Amniotic stem cell (primary cell): ENCODE measurements at places on chromosomes 1 and 21.
A peak's percentile ranks its signal among the peaks of the same experiment; 100 is the strongest.

DNA sequence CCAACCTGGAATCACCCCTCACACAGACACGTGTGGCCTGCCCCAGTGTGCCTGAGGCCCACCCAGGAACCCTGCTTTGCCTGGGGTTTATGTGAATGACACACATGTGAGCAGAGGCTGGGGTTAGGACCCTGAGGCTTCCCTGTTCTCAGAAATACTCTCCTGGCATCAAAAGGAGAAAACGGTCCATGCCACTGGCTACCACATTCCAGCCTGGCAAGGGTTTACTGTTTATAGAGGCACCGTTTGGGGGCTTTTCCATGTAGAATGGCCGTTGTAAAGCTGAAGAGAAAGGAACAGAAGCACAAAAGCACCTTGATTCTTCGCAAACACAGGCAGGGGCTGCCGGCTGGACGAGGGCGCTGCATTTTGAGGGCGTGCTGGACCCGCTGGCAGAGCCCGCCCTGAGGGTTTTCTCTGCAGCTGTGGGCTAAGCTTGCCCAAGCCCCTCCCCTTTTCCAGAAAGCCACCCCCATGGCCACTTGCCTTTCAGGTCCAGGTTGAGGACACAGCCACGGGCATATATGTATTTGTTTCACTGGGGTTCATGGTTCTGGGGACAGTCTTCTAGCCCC lies 13.0 kb downstream of the TFF3 start:
- DNase-seq: no peak

- DNase-seq: no peak
Observed at GRCh38 chr1:205967554-205968335, 24.5 kb upstream of the SLC26A9 start.

DNA sequence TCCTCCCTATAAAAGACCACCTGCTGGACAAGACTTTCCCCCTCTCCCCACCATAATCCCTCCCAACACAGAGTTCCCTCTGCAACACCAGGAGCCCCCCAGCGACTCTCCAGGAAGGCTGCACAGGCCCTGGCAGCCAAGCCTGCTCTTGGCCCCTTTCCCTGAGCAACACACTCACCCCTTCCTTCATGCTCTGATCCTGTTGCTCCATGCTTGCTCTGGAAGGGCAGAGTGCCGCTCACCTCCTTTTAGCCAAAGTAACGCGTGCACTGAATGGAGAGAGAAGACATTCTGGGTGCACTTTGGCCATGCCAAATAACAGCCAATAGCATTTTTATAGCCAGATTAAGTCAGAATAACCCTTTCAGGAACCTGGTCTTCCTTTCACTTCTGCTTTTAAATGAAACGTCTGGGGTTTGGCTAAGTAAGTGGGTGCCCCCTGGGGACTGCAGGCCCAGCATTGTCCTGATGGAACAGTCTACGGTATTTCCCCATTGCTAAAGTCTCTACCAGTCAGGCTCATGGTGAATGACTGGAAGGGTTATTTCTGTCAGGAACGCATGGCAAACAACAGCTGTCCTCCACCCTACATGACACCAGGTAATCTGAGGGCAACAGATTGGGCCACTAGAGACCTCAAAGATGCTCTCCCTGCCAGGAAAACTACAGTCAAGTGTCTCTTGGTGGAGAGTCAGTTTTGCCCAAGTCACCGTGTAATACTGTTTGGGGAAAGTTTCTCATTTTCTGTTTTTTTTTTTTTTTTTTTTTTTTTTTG lies at the start of gene SLC2A5:
SLC2A5 (minus strand) TSS at position 310 of the 775 bp plus-strand sequence; CDS start at position 211, 99 bp downstream.
- no peak for DNase-seq

- no peak for DNase-seq
Observed at GRCh38 chr1:78229344-78229743, 183.6 kb downstream of the GIPC2 start.

DNA sequence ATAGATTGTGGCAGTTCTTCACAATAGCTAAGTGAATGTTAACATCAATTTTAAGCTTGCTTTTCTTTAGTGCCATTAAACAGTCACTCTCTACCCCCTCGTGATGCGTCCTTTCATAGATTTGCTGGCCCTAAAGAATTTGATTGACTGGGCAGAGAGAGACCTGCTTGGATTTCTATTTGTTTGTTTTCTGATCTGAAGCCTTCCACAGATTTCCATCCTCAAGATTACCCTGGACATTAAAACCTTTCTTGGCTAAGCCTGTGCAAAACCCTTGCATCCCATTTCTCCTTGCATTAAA lies 17.8 kb downstream of the C1orf21 start:
- no peak for DNase-seq

DNA sequence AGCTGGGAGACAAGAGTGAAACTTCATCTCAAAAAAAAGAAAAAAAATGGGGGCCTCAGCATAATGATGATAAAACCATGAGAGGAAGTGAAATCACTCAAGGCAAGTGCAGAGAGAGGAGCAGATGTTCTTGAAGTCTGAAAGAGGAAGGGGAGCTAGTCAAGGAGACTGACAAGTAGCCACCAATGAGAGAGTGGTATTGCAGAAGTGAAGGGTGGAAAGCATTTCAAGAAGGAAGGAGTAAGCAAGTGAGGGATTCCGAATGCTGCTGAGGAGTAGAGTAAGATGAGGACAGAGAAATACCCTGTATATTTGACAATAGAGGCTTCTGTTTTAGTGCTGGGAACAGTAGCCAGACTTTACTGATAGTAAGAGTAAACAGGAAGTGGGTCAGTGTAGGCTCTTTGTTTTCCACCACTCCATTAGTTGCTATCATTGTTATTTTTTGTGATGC lies 2.9 kb downstream of the TATDN3 start:
- DNase-seq: no peak

DNA sequence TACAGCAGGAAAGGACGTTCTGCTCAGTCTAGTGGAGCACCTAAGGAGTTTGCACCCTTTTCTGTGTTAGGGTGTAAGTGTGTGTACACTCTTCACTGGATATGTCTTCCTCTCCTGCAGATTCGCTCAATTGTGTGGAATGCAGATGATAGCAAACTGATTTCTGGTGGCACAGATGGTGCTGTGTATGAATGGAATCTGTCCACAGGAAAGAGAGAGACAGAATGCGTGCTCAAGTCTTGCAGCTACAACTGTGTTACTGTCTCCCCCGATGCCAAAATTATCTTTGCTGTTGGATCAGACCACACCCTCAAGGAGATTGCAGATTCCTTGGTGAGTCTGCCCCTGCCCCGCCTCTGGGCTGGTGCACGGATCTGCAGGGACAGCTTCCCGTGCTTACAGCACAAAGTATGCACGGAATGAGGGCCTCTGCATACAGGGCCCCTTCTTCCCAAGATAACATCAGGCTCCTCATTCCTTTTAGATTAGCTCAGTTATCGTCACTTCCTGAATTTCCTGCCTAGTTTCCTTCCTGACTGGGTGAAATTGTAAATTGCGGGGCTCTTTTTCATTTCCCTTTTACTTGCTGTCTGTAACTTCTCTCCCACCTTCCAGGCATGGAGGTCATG lies 34.6 kb downstream of the CFAP57 start:
- DNase-seq: peak; percentile 85

DNA sequence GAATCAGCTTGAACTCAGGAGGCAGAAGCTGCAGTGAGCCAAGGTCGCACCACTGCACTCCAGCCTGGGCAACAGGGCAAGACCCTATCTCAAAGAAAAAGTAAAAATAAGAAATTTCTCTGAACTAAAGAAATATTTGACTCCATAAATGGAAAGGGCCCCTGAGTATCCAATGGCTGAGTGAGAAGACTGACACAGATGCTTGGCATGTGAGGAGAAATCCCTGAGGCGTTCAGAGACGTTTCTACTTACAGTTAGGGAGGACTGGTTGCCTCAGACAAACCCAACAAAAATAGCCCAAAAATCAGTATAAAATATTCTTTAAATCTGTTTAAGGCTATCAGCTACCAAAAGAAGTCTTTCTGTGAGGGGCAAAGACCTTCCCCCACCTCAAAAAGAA lies 3.0 kb upstream of the SUMO3 start:
- peak; percentile 28 for DNase-seq

- DNase-seq: no peak
Observed at GRCh38 chr21:41662161-41662560, 104.7 kb downstream of the RIPK4 start.

DNA sequence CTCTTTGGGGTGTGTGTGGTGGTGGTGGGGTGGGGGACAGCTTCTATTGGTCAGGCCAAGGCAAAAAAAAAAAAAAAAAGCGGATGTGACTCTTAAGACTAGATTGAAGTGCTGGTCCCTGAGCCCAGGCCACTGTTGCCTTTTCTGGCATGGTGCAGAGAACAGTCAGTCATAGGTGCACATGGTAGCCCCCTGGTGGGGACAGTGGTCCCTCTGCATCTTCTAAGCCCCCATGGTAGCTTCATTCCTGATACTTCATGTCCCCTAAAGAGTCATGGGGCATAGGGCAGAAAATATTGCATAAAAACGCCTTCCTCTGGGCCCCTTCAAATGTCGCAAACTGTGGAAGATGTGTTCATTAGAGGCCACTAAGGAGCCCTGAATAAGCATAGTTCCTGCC lies 371.8 kb downstream of the NPHP4 start:
- DNase-seq: no peak

DNA sequence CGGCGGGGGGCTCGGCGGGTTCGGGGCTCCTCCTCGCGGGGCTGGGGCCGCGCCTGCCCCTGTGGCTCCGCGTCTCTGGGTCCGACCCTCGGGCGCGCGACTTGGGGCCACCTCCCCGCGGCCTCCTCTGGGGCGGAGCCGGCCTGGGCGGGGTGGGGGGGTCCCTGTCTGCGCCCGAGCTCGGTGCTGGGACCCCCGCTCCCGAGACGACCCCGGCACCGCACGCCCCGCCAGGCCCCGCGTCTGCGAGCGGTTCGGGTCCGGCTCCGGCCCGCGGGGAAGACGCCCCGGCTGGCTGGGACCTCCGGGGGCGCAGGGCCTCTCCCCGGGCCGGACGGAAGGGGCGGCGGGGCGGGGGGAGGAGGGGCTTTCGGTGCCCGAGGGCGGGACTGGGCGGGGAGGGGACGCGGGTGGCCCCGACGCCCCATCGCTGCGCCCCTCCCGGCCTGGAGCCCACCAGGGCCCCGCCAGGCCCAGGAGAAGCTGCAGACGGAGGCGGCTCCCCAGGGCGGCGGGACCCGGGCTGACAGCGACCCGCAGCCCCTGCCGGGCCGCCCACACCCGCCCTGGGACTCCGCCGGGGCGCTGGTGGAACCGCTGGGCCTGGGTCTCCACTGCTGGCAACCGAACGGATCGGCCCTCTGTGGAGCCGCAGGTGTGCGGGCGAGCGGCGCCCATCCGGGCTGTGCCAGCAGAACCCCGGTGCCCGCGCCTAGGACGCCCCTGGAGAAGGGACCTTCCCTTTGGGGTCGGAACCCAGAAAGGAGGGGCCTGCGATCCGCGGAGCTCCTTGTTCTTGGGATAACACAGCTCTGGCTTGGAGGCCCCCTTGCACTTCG lies 610 bp downstream of the COL6A2 start:
- no peak for DNase-seq
